T-helper 22 cell (primary cell): ENCODE measurements at places on chromosomes 7 and 10.

DNA sequence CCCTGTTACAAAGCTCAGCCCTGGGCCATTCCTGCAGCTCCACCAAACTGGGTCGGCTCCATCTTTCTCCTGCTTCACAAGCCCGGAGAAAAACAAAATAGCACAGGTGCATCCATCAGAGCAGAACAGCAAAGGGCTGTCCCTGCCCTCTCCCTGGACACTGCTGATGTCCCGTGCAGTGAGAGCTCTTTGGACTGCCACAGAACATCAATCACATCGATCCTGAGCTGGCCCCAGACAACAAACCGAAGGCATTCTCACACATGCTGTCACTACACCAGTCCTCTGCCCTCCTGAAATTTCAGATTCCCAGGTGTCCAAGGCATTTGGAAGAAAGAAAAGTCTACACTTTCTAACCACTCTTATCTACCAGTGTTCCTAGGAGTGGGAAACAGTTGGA, 427.1 kb upstream of the ZMIZ1 start:
- no peak for DNase-seq

DNA sequence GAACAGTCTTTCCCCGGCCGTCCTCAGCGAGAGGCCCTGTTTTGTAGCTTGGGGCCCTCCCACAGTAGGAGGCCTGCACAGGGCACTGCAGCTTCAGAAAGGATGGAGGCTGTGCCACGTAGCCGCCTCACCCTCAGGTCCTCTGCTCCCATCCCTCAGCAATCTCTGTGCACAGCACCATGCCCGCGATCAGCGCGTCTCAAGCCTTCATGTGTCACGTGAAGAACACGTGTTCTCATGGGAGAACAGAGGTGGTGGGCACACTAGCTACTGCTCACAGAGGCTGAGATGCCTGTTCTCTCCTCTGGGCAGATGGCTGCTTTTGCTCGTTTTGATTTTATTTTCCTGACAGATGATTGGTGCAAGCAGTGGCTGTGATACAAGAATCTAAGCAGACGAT, 8.5 kb upstream of the SHH start:
- no peak for DNase-seq

- no peak for DNase-seq
These were observed 98.6 kb upstream of the PHF14 start for GRCh38 chr7:10875080-10875479.

DNA sequence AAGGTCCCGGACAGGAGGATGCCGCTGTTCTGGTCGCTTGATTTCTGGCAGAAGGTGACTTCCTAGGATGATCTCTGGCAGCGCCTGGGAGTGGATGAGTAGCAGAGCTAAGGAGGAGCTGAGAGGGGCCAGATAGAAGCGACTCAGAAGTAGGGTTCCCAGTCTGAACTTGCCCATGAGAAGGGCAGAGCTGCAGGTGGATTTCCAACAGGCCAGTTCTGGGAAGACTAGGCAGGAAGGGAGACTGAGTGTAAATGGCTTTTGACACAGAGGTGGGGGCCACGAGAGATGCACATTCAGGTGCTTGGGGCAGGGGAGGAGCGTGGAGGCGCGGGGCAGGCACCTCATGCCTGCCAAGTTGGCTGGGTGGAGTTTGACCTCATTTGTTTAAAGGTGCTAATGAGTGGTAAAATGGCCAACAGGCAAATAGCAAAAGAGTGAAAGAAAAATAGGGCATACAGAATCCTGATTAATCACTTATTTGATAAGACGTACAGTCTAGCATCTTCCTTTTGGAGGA, 58.8 kb downstream of the SHH start:
- no peak for DNase-seq

- DNase-seq = no peak
These were observed 15.4 kb downstream of the NRAP start for GRCh38 chr10:113648478-113648877.

DNA sequence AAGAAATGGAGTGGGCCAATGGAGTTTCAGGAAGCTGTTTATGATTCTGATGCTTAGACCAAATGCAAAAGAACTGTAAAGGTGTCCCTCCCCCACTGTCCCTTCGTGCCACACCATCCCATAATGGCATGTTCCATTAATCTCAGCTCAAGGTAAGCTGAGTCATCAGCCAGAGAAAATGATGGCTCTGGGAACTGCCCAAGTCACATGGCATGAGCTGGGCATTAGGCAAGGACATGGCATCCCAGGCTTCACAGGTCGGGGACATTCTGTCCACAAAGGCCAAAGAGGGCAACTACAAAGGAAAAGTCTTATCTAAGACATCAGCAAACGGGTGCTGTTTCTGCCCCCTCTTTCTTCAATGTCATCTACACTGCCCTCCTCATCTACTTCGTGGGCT, 44.9 kb downstream of the DLG5 start:
- no peak for DNase-seq

GRCh38 chr10:29543715-29544114, 91.1 kb downstream of the SVIL start:
- no peak for DNase-seq

DNA sequence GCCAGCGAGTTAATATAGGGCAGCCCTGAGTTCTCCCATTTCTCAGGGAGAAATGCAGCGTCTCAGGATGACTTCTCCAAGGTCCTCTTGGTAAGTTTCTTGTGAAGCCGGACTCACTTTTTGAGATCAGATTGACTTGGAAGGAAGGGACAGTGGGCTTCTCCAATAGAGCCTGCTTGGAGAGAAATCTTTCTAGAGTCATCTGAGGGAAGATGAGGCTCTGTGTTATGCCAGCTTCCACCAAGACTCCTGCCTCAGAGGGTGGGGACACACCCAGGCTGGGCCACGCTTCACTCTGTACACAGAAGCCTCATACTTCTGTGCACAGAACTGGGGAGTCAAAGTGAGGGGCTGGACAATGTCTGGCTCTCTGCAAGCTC, 5.6 kb downstream of the C10orf105 start:
- no peak for DNase-seq

- DNase-seq = no peak
These were observed 876 bp upstream of the PIK3AP1 start for GRCh38 chr10:96721207-96721572.

- no peak for DNase-seq
These were observed at the start of gene ADGRA1 for GRCh38 chr10:133087679-133088178. TSS of gene ADGRA1 (plus strand) at chr10:133087924. CDS start at chr10:133088910, 986 bp downstream.

DNA sequence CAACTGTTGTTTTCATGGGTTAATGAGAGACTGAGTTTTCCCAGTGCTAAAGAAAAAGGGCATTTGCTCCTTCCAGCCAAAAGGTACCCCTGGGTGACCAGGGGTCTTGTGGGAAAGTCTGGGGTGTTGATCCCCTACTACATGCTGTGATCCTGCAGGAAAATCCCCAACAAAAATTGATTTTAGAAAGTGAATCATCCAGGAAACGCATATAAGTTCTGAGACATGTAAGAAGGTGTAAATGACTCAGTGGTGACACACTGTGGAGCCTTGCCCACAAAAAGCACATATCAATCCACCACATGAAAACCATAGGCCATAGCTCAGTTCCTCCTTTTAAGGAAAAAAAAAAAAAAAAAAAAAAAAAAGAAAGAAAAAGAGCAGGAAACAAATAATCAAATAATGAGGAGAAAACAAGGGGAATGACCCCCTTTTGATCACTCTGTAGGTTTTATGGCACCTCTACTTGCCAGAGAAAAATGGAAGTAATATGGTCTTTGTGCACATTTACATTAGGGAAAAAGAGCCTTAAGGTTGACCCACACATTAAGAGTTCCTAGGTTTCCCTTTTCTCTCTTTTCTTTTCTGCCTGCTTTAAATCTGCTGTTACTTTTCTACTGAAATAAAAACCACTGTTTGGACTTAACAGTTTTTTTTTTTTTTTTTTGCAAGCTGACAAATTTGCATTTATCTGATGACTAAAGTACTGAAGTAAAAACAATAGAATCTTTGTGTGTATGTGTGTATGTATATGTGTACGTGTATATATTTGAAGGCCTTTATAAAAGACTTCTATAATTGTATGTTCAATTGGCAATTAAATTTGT, 386.0 kb downstream of the KIF20B start:
- no peak for DNase-seq

DNA sequence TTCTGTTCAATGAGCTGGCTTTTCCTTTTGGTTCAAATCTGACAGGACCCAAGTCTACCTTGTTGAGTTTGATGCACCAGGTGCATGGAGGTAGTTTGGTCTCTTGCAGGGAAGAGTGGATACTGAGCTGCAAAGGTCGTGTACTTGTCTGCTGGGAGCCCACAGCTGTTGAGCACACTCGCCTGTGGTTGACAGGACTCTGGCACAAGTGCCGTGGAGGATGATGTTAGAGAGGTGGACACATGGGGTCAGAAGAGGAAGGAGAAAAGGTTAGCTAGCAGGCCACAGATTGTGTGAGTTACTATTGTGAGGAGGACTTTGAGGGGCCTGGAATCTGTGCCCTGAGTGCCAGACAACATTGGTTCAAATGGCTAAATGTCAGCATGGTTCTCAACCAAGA, 197.3 kb downstream of the CREB5 start:
- DNase-seq = no peak

GRCh38 chr10:124678557-124679240, 65.5 kb downstream of the FAM53B start:
- DNase-seq = peak; percentile 45

- DNase-seq = no peak
These were observed 655.8 kb upstream of the ANKRD30A start for GRCh38 chr10:36469585-36469984.

DNA sequence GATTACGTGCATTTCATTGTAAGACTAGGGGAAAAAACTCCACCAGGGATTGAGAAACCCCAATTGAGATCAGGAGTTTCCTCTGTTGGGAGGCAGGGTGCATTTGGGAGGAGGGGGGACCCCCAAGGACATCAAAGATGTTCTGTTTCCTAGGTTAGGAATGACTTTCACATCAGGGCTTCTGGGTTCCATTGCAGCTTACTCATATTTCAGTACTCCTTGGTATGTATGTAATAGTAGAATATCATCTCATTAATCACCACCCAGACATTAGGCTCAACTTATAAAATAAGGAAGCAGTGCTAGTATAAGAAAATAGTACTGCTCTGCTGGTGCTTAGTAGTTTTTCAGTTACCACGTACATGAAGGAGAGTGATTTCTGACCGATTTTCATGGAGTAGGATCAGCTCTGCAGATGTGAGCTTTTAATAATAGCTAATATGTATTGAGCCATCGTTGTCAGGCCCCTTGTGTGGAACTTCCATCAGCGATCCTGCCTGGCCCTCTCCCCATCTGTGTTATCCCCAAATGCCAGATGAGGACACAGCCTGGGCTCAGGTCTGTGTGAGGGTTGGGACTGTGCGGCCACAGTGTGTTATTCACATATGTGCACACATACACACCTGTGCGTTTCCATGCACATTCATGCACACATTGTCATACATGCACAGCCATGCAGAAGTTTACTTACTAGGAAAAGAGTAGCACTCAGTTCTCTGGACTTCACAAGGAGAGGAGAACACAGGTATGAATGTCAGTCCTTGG, 23.5 kb downstream of the UPP1 start:
- no peak for DNase-seq
